ENCODE measurements at places on chromosomes 4 and X.
A peak's percentile ranks its signal among the peaks of the same experiment; 100 is the strongest.

- no peak for DNase-seq
Observed at GRCh38 chr4:121472937-121473721, 92.3 kb upstream of the QRFPR start.

DNA sequence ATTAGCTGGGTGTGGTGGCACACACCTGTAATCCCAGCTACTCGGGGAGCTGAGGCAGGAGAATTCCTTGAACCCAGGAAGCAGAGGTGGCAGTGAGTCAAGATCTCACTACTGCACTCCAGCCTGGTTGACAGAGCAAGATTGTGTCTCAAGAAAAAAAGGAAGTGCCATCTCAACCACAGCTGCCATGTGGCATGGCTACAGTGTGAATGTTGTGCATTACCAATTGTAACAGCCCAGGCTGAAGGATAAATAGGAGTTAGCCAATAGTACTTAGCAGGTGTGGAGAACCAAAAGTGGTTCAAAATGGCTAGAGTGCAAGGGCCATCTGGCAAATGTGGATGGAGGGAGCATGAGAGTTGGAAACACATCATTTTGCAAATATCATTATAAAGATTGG, 28.9 kb downstream of the SLC25A5 start:
- no peak for DNase-seq

- DNase-seq: no peak
Observed at GRCh38 chr4:138174981-138175794, 67.0 kb downstream of the SLC7A11 start.

- DNase-seq: no peak
Observed at GRCh38 chrX:70694339-70695122, 214.0 kb downstream of the TEX11 start.

DNA sequence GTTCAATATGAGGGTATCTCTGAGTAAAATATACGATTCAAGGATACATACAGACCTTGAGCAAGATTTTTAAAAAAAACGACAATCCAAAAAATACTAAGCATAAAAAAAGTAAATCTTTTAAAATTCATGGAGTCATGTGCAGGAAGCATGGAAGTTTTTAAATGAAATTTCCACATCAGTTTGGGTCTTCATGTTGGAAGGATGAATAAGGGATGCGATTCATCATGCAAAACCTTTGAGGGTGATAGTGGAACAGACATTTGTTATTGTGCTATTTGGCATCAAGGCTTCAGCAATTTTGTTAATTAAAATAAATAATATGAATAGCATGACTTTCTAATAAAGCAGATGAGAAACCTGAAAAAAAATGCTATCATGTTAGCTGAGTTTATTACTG, 815.0 kb upstream of the PCDH10 start:
- DNase-seq: no peak

DNA sequence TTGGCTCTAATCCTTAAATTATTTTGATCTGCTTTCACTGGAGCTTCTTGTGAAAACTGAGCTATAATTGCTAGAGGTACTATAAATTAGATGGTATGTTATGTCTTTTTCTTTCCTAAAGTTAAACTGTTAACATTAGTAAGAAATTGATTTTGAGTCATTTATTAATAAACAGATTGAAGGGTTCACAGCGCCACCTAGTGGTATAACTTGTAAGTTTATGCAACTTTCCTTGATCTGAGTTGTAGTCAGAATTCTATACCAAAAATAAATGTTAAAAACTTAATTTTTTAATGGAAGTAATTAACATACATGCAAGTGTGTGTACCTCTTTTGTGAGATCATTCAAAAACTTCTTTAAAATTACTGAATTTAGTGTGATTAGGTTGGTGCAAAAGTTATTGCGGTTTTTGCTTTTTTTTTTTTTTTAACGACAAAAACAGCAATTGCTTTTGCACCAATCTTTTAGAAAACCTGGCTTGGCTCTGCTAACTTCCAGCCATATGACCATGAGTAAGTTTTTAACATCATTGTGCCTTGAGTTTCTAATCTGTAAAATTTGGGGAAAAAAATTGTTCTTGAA, 151.5 kb downstream of the CENPC start:
- peak; percentile 80 for DNase-seq
